ENCODE measurements at places on chromosomes 7 and 10.

- DNase-seq = no peak
These were observed 188.5 kb upstream of the SHH start for GRCh38 chr7:156000601-156001396.

DNA sequence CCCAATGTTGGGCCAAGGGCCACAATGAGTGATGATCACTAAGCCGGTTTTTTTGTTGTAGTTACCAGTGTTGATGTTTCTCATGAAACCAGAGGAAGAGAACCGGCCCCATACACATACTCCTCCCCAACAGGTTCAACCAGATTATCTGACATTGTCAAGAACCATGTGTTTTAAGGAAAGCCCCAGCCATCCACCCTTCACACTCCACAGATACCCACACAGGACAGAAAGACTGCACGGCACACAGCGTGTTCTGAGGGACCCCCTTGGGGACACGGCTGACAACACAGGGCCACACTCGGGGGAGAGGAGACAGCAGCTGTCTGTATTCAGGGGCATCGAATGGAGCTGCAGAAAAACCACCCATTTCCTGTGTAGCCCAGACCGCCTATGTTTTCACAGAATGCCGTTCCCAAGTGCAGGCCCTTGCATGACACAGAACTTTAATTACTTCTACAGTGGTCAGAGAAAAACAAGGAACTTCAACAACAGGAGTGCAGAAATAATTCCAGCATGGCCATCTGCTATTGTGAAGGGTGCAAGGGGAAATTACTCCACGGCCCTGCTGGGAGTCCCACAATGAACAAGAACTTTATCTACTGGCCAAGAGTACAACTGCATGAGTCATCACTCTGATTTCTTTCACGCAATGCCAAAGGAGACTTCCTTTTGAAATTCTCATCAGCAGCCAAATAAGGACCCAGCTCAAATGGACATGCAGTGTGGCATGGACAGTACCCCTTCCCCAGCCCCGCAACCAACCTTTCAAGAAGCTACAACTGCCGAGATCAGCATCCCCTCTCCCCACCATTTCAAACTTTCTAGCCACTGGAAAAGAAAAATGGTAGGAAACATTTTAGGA, 2.3 kb downstream of the KLF6 start:
- DNase-seq = peak; percentile 94

GRCh38 chr7:128210036-128210347, 31.1 kb upstream of the LEP start:
- DNase-seq = no peak

- DNase-seq = peak; percentile 62
These were observed 18.0 kb downstream of the MACC1 start for GRCh38 chr7:20199015-20199737.

- peak; percentile 62 for DNase-seq
These were observed 113.2 kb downstream of the CDK6 start for GRCh38 chr7:92723205-92723604.

GRCh38 chr7:34341326-34341725, 316.7 kb upstream of the NPSR1 start:
- DNase-seq = no peak

DNA sequence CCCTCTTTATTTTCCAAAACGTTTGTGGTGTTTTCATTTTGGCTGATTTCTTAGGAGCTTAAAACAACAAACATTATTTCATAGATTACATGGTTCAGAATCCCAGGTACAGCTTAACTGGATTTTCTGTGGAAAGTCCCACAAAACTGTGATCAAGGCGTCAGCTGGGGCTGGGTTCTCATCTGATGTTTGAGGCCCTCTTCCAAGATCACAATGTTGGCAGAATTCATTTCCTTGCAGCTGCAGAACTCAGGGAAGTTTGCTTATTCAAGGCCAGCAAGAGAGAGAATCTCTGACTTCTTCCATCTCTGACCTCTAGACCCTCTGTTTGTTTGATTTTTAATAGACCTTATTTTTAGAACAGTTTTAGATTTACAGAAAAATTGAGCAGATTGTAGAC, 108.4 kb upstream of the AGK start:
- no peak for DNase-seq

- DNase-seq = no peak
These were observed 35.3 kb upstream of the DUSP5 start for GRCh38 chr10:110462166-110463095.

- DNase-seq = no peak
These were observed 9.7 kb upstream of the ZNF485 start for GRCh38 chr10:43596546-43596945.

DNA sequence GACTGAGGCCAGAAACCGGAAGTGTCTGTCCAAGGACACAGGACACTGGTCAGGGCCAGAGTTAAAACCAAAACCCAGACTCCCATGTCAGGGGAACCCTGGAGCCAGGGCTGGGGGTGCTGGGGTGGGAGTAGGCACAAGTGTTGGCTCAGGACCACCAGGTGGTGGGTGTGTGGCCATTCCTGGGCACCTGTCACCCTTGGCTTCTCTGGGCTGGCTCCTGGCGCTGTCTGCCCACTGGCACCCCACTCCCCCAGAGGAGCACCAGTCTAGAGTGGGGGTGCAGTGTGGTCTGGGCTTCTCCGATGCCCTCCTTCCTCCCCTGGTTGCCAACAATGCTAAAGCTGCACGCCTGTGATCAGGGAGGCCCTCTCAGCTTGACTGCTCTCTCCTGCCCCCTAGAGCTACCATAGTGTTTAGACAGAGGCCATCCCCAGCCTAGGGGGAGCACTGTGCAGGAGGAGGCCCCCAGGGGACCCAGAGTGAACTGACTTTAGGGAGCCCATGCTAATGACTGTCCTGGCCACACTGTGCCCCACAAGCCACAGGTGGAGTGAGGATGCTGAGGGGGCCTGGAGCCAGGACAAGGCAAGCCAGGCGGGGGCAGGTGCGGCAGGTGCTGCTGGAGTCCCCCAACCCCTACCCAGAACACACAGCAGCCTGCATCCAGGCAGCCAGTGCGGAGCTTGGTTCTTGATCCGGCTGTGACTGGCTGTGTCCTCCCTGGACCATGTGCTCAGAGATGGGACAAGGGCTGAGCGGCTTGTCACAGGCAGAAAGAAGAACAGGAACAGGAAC, 11.0 kb downstream of the RASGEF1A start:
- DNase-seq = peak; percentile 47

GRCh38 chr10:7475046-7475911, 64.4 kb upstream of the SFMBT2 start:
- no peak for DNase-seq

DNA sequence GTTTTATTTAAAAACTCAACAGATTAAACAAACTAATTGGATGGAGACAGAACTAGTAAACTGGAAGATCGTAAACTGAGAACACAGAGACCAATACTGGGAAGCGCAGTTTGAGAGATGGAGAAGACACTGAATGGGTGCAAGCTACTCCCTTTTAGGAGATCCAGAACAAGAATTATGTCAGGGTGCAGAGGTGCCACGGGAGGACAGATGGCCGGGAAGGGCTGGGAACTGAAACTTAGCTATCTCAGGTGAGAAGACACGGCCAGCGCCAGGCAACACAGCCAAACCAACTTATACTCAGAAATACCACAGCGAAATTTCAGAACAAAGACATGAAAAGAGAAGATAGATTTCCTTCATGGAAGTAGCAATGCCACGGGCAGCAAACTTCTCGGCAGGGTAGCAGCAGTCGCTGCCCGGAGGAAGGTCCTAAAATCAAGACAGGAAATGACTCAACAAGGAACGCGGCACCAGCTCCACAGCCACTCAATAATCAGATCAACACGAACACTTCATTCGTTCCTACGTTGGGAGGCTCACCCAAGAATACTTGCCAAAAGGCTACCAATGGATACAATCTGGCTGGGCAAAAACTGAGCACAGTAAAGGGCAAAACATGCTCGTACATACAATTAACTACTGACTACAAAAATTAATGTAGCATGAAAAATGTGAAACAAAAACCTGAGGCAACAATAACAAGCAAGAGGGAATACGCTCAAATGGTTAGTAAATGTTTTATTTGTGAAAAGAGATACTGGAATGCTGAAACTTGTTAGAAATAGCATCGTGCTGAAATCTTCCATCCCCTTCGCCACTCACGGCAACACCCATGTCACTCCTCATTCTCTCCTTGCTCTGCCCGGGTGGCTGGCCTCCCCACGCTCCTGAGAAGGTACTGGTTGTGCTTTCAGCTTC, 2.2 kb upstream of the LRRC27 start:
- peak; percentile 46 for DNase-seq

DNA sequence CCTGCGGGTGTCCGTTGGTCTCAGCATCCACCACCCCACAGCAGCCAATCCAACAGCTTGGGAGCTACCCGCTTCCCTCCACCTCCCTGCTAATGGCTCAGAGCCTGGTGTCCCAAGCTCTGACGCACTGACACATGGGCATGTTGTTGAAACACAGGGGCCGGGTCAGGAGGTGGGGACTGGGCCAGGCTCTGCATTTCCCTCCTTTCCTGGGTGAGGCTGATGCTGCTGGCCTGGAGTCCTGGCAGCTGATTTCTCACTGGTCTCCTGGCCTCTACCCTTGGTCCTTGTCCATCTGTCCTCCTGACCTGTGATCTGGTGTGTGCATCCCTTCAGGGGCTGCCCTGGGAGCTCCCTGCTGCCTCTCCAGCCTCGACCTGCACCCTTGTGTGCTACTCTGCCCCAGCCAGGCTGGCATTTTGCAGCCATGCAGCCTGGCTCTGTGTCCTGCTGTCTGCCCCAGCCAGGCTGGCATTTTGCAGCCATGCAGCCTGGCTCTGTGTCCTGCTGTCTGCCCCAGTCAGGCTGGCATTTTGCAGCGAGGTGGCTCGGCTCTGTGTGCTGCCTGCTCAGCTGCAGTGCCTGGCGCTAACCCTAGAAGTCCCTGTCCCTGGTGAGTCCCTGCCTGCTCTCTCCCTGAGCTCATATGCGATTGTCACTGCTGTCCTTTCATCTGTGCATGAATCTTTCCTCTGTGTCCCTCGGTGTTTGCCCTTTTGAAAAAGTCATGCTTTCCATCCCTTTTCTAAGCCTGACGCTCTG, 14.0 kb downstream of the AMZ1 start:
- no peak for DNase-seq

- DNase-seq = no peak
These were observed 38.2 kb downstream of the PRSS2 start for GRCh38 chr7:142808802-142809583.

GRCh38 chr10:80459047-80459865, 5.1 kb downstream of the TSPAN14 start:
- DNase-seq = peak; percentile 87

DNA sequence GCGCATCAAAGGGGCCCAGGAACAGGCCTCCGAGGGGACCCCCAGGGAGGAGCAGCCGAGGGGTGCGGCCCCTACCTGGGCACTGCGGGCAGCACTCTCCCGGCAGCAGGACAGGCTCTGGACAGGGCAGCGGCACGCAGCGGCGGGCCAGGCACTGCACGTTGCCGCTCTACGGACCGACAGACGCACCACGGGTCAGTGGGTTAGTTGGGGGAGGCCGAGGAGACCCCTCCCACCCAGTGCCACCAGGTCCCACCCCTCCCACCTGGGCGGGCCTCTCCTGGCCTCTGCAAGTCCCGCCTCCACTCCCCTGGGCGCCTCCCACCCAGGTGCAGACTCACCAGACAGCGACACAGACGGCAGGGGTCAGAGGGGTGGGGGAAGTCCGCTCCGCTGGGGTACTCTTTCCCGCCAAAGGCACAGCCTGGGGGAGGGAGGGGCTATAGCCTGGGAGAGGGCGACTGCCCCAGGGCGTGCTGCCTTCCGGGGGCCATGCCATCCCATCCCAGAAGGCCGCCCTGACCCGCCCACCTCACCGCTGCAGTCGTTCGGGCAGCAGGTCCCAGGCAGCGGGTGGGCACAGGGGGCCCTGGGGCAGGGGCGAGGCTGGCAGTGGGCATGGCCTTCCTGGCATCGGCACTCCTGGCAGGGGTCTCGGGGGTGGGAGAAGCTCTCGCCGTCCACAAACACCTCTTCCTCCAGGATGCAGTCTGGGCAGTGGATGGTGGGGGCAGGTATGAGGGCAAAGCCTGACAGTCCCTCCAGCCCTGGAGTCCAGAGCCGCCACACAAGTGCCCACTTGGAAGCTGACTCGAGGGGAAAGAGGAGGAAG, 19.2 kb downstream of the KCP start:
- DNase-seq = no peak

DNA sequence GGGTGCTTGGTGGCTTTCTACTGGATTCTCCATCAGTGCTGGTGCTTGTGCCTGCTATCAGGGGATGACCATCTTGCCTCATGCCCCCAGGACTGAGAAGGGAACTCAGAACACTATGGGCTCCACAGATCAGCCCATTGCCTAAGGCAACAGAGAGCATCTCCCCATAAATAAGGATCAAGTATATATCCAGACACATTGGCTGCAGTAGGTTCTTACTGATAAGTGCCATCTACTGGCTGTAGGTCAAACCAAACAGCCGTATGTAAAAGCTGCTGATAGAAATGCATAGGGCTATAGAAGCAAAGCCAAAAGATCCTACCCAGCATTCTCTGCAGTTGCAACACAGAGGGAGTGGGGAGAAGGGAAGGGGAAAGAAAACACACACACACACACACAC, 153.7 kb downstream of the CDK14 start:
- DNase-seq = no peak

DNA sequence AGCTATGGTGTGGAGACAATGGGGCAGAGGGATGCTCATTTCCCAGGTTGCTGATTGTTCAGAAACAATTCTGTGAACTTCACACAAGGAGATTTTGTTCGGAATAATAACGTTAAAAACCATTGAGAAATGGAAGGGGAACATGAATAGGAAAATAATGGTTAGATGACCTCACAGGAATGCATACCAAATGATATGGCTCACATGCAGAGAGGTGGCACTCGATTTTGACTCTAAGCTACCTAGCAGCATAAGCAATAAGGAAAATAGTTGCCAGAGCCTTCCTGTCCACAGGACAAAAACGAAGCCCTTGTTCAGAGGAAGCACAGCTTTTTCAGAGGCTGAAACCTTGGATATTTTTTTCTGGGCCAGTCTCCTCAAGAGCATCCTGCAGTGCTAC, 293.1 kb downstream of the ZEB1 start:
- no peak for DNase-seq

DNA sequence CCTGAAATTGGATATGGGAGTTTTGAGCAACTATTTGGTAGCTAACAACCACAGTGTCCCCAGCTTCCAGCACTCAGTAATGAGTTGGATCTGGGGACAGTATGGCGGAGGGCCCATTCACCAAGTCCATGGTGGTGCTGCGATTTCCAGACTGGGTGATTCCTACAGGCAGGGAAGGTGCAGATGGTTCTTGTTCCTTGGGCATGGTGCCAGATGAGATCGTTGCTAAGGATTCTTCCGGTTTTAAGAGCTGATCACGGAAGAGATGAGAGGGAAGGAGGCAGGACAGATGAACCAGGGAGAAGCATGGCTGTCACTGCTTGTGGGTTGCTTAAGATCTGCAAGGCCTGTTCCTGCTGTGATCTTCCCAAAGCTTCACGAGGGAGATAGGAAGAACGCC, 380.3 kb downstream of the TCERG1L start:
- no peak for DNase-seq

DNA sequence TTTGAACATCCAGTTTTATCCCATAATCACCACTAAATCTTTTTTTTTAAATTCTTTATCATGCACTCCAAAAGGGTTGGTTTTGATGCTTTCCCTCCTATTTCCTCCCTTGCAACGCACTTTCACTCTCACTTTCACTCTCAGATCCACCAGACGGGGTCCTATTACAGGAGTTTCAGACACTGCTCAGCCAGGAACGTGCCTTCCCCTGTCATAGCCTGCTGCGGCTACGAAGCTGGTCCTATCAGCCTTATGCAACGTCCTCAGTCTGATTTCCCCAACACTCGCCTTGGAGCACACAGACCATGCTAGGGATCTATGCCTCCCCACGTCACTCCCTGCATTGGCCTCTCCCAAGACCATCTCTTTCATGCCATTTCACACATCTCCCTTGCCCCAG, 23.4 kb downstream of the ZPBP start:
- peak; percentile 17 for DNase-seq

GRCh38 chr7:44959433-44959951, 19.3 kb downstream of the MYO1G start:
- no peak for DNase-seq

- DNase-seq = no peak
These were observed 266.5 kb downstream of the GFRA1 start for GRCh38 chr10:116006508-116006907.
